H1 (cell line): ENCODE measurements at places on chromosomes 6 and 20. TPM values are rescaled to one million over a fixed set of nuclear protein-coding genes. Genes with fewer than 3 reads are reported as not detected.

The C20orf204 gene
- 0.52 and 0.61 TPM in 2 replicates for total RNA-seq

The NRSN1 gene
- total RNA-seq = 0.29 and 0.78 TPM in 2 replicates

The AIF1 gene
- 7.5 and 9.8 TPM in 2 replicates for total RNA-seq

GRCh38 chr20:34874094-34874654 lies 1.5 kb upstream of the GGT7 start:
- DNase-seq = no peak

DNA sequence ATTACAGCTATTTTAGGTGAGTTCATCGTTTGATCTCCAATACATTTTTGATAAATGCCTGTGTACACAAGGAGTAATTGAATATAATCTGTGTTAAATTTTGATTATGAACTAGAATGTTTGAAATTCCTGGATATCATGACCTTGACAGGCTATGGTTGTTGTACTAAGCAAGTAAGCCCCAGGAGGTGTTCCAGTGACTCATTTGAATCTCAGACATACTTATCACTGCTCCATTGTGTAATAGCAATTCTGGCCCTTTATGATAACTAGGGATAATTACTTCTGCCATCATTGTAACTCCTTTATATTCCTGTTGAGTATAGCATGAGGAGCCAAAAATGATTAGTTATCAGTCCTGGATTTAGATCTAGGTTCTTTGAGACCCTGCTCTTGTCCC lies 1424.6 kb upstream of the ADGRB3 start:
- DNase-seq = no peak

GRCh38 chr20:12358006-12358654 lies 440.4 kb downstream of the BTBD3 start:
- no peak for DNase-seq

DNA sequence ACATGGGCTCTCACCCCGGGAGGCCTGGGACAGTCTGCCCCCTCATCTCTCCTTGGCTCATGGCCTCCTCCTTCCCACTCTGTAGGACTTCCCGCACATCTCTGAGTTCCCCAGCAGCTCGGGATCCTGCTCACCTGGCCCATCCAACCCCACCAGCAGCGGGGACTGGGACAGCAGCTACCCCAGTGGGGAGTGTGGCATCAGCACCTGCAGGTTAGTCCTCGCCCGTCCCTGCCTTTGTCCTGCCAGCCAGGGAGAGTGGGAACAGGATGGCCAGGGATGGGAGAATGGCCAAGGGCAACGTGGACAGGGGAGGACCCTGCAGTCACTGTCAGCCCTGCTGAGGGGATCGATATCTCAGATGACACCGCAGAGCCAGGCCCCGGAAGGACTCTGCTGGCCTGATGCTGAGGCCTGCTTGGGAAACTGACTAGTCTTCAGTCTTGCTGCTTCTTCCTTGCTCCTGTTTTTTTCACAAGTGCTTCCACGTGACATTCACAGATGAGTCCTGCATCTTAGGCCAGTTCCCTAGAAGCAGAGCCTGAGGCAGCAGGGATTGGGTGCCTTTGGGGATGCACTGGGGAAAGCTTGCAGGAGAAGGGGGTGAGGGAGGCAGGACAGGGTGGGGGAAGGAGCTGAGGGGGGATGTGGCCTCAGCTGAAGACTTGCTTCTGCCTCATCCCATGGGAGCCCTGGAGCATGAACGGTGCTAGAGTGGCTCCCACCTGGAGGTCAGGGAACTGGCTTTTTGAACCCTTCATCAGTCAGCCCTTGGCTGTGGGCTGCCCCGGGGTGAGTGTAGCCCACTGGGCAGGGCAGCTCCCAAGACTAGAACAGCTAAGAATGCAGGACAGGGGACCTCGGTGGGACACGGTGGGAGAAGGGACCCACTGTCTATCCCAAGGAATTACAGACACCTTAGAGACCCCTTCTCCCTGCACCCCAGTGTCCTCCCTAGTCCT lies 120.1 kb downstream of the JPH2 start:
- DNase-seq = no peak

DNA sequence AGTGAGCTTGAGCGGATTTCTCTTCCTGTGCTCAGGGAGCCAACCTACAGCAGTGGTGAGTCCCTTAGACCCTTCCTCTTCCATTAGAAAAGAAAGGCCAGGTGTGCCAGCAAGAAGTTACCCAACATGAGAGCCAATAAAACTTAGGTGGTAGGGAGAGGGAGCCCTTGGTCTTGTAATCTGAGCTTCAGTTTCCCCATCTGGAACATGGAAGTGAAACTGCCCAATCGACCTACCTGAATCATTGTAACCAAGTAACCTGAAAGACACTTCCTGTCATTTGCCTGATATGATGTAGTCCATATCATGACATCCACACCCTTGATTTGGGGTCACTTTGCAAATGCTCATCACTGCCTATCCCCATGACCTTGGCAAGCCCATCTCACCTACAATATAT lies 66.4 kb downstream of the MDGA1 start:
- DNase-seq = no peak

GRCh38 chr20:23245553-23246181 lies 104.9 kb upstream of the NXT1 start:
- DNase-seq = no peak

GRCh38 chr6:14221564-14222279 lies 104.2 kb downstream of the CD83 start:
- DNase-seq = no peak

DNA sequence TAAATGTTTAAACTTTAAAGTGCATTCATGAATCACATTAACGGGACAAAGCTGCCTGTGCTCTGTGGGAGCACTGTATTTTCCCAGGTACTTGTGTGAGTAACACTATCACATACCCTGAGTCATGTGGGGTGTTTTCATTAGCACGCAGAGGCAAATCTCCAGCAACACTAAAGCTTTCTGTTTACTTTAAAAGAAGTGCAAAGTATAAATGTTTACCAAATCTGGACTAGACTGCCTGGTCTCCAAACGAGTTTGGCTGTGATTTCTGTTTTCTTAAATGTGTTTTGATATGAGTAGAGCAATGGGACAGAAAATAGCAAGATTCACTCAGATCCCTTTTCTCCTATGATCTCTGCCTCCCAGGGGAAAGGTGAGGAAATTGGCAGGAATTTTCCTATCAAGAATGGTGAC lies 28.8 kb upstream of the RIPPLY2 start:
- DNase-seq = no peak

GRCh38 chr20:5722927-5723326 lies 27.3 kb upstream of the SHLD1 start:
- DNase-seq = no peak

DNA sequence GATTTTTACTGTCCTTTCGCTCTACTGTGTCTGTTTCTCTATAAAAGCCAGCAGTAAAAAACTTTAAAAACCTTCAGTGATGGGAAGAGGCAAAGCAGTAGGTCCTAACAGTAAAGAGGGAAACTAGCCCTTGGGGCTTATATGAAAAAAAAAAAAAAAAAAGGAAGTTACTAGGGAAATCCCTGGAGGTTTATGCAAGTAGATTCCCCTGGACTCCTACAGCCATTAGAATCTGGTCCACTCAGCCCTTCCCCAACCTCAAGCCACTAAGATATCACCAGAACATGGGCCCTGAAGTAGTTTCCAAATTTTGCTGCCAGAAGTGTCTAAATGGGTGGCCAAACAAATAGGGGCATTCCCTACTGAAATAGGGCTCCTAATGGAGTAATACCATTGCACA lies 70.5 kb upstream of the HINT3 start:
- DNase-seq = no peak

DNA sequence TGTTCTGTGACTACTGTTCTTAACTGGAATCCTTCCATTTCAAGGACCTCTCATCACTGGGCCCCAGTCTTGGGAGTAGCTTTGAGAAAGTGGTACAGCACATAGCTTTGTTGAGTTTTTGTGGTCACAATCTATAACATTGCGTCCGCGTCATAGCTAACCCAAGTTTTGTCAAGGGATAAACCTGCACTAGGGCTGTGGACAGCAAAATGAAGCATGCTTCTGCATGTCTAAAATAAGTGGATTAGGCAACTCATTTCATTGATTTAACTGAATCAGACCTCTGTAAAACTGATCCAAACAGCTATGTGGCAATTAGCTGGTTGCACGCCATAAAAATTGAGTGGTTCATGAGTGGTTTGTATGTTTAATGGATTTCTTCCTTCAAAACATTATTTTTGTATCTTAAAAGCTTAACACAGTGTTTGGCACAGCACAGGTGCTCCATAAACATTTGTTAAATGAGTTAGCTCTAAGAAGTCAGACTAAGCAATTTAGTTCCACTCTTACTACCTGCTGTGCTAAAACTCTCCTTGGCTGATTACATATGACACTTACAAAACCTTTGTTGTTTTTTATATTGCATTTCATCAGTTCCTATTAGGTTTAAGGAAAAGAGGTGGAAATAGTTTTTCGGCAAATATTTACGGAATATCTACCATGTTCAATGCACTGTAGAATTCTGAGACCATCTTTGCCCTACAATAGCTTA lies 160.3 kb upstream of the ATXN1 start:
- no peak for DNase-seq
